ENCODE measurements at places on chromosomes 2 and 18.
A peak's percentile ranks its signal among the peaks of the same experiment; 100 is the strongest.

DNA sequence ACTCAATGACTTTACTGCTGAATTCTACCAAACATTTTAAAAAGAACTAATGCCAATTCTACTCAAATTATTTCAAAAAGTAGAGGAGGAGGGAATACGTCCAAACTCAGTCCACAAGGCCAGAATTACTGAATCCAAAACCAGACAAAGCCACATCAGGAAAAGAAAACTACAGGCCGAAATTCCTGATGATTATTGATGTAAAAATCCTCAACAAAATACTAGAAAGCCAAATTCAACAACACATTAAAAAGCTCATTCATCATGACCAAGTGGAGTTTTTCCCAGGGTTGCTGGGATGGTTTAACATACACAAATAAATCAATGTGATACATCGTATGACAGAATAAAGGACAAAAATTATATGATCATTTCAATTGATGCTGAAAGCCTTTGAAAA lies 103.9 kb upstream of the UBE2E3 start:
- DNase-seq = no peak

DNA sequence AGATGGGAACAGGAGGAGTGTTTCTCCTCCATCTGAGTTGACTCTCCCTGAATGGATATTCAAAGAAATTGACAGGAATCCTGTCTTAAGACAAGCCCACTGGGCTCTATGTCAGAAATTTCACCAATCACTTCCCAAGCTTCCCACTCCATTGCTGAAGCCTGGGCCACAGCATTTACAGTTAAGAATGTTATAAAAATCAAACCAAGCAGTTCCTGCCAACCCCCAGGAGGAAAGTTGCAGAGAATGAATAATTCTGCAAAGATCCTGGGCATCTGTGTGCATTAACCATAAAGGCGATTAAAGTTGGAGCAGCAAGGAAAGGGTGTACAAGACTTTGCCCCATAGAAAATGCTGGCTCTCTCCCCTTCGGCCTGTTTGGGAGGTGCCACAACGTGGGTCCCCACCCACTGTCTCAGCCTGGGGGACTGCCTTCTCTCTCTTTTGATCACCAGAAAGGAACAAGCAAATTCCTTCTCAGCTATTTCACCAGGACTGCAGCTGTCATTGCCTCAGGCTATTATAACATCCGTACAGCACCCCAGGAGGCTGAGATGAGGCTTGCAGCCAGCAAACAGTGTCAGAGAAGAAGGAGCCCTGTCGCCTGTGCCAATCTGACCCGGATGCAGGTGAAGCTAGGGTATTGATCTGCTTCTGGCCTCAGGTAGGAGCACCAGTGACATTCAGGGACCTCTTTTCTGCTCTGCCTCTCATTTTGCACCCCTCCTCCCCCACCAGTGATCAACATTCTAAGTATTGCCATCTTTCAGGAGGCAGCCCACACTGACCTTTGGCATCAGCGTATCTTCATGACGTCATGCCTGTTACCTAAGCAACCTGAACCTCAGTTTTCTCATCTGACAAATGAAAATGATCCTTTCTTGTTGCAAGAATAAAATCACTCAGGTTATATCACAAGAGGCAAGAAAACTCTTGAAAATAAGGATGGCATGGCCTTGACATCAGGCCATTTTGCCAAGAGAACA lies 219.0 kb downstream of the SH3BP4 start:
- no peak for DNase-seq

DNA sequence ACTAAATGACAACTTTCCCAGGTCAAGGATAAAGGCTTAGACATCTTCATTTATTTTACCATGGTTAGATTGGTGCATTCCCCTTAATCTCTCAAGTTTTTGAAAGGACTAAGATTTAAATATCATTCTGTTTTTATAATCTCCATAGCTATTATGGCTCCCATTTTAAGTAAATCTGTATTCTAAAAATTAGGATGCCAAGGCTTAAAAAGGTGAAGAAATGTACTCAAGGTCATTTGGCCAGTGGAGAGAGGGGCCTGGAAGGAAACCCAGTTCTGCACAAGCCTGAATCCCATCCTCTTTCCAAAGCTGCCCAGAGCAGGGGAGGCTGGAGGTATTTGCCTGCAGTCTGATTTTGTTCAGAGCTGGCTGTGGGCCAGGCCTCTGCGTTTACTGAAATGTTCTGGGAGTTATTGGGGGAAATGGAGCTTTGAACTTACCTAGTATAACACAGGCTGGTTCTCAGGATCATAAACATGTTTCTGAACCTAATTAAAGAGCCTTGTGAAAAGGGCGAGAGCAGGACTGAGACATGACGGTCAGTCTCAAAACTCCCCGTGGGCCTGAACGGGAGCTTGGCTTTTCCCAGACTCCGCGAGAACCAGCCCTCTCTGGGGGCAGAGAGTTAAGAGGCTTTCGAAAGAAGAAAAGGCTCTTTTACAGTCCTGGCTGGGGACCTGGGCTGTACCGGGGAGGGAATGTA lies 85.6 kb downstream of the DDX1 start:
- DNase-seq = no peak

- DNase-seq = no peak
These were observed 38.4 kb upstream of the NXPH2 start for GRCh38 chr2:138818556-138818955.

- no peak for DNase-seq
These were observed 732.7 kb upstream of the FANCL start for GRCh38 chr2:58973811-58974281.

- DNase-seq = no peak
These were observed 703.8 kb upstream of the FSHR start for GRCh38 chr2:49858113-49858490.

DNA sequence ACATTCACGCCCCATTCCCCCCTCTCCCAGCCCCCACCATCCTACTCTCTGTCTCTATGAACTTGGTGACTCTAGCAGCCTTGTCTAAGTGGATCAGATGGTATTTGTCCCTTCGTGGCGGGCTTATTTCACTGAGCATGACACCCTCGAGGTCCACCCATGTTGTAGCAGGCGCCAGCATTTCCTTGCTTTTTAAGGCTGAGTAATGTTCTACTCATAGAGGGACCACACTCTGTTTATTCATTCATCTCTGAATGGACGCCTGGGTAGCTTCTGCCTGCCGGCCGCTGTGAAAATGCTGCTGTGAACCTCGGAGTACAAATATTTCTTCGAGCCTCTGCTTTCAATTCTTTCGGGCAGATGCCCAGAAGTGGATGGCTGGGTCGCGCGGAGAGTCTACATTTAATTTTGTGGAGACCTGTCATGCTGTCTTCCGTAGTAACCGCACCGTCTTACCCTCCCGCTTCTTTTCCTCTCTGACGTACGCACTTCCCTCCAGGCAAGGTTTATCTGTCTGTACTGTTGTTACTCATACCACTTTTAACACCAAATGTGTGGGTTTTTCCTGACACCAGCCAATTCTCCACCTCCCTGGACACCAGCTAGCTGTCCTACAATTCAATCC lies 5.6 kb downstream of the CROCC2 start:
- DNase-seq = no peak

- peak; percentile 31 for DNase-seq
These were observed 1.4 kb downstream of the RNF138 start for GRCh38 chr18:32093102-32093511.

DNA sequence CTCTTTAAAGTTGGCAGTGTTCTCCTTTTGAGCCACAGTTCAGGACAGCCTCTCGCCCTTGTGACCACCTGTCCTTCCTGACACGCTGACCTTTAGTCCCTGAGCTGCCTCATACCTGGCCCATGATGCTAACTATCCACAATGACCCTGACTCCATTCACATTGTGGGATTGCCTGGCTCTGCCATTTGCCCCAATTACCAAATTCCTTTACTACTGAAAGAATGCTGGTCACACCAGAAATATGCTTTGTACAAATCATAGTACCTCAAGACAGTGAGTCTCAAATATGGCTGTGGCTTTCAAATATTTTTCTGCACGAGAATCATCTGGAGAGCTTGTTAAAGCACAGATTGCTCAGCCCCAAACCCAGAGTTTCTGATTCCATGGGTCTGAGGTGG lies 54.2 kb downstream of the LTBP1 start:
- no peak for DNase-seq

DNA sequence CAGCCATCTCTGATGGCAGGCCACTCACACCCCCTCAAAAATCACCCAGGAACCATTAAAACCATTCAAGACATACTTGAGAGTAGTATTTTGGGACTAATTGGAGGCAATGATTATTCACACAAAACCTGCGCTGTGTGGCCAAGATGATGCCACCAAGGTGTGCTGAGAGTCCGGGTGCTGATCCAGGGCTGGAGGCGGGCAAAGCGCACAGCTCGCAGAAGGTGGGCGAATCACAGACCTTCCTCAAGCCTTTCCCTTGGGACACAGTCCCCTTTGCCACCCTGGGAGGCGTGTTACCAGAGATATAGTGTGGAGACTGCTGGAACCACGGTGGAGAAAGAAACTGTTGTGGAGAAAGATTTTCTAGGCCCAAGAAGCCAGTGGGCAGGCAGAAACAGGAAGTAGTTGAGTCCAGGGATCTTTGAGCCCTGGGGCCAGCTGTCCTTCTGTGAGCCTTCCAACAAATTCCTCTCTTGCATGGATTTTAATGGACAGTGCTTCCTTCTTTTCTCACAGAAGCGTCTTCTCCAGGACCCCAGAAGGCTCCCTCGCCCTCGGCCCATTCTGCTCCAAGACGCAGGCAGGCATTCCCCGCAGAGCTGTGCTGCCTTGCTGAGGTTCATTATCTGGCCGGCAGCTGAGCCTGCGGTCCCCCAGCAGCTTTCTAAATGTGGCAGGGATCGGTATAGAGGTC lies 8.0 kb downstream of the COPS9 start:
- no peak for DNase-seq

DNA sequence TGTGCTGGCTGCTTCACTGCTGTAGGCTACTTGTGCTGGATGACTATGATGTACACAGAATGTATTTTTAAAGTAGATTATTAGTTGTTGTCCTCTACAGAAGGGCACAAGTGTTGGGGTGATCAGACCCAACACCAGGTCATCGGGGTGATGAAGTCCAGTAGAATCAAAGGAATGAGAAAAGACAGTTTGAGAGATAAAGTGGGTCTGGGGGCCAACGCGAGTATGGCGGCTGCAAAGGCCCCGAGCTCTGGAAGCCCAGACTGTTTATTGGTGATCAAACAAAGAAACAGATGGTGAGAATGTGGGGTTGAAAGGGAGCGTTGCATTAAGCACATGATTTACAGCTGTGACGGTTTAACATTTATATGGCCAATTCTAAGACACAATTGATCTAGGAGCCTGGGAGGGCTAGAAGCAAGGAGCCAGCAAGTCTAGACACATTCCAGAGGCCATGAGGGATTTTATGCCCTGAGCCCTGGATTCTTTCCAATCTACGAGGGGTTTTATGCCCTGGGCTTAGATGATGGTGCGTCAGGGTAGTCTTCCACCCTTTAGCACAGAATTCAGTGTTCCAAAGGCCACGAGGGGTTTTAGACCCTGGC lies 153.5 kb downstream of the AGPS start:
- DNase-seq = no peak

GRCh38 chr2:59947917-59948541 lies 605.4 kb downstream of the BCL11A start:
- no peak for DNase-seq

DNA sequence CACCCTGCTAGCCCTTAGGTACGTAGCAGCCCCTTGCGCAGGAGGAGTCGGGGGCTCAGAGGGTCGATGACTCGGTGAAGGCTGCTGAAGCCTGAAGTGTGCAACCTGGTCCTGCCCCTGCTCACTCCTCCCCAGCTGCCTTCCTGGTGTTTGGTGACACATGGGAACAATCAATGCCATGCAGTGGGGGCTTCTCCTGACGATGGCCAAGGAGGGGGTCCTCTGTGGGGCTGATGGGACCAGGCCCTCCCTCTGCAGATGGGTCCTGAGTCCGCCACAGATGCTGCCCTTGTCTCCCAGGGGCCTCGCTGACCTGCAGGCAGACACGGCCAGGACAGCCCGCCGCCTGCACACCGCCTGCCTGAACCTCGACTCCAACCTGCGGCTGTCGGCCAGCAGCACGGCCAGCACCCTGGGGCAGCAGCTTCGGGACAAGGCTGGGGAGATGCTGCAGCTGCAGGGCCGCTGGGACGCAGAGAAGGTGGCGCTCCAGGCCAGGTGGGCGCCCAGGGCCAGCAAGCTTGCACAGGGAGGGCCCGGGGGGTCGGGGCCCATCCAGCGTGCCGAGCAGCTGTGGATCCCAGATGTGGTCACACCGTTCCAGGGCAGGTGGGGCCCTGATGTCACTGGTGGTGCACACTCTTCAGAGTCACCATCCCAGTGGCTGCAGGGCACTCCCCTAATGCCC lies 24.6 kb downstream of the CROCC2 start:
- DNase-seq = no peak

GRCh38 chr18:32048507-32049091 lies 30.0 kb downstream of the RNF125 start:
- peak; percentile 97 for DNase-seq

- no peak for DNase-seq
These were observed 1.4 kb downstream of the SCYGR3 start for GRCh38 chr2:227613272-227613660.

DNA sequence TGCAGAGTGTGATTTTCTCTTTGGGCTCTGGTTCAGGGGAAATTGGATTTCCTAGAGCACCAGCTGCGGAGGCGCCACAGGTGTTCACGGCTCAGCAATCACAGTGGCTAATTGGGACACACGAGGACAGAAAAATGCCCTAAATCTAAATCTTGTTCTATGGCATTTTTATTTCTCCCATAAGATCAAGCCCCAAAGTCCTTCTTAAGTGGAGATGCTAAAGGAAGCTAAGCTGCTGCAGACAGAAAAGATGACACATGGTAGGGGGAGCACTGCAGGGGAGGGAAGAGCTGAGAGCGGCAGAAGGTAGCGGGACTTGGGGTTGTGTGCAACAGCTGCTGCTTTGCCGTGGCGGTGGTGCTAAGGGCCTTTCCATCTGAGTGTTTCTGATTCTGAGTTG lies 280.6 kb downstream of the MYT1L start:
- no peak for DNase-seq

Measured in GF-D8 (cell line).